ENCODE measurements at places on chromosomes 6 and 20.

DNA sequence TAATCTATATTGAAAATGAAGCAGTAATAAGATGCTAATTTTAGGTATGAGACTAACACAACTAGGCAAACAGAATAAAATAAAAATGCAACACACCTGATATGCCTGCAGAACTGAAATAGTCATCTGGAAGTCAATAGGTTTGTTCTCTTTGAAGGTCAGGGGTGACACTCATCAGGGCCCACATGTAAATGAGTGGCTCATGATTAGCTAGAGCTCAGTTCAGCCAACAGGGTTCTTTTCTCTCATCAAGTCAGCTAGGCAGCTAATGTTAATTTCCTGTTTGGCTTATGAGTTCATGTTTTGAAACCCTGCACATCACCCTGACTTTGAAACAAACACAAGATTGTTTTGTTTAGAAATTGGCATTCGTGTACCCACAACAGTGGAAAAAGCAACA is 23.8 kb downstream of the SMLR1 start:
- no peak for DNase-seq

DNA sequence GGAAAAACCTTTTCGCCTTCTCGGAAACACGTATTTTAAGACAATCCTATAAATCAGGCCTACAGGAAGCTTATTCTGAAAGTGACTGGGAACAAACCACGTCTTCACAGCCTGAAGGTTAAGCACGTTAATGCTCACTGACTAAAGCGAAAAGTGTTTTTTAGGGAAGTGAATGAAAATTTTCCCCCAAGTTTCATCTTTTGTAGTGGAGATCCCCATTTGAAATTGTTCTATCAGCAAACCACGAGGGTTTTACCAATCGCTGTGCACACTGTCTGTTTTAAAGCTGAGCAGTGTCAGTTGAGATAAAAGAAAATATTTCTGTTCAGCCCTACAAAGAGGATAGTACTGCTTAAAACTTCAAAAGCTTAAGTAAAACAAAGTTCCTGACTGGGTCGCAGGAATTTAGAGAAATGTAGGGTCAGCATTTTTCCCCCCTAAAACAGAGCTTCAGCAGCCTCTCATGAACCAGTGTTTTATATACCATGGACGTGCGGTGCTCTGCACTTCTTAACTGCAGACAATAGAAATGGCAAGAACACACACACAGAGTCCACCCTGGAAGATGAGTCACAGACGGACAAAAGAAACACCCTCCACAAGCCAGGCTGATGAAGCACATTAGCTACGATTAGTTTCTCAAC is 34.9 kb downstream of the SLC22A23 start:
- no peak for DNase-seq

DNA sequence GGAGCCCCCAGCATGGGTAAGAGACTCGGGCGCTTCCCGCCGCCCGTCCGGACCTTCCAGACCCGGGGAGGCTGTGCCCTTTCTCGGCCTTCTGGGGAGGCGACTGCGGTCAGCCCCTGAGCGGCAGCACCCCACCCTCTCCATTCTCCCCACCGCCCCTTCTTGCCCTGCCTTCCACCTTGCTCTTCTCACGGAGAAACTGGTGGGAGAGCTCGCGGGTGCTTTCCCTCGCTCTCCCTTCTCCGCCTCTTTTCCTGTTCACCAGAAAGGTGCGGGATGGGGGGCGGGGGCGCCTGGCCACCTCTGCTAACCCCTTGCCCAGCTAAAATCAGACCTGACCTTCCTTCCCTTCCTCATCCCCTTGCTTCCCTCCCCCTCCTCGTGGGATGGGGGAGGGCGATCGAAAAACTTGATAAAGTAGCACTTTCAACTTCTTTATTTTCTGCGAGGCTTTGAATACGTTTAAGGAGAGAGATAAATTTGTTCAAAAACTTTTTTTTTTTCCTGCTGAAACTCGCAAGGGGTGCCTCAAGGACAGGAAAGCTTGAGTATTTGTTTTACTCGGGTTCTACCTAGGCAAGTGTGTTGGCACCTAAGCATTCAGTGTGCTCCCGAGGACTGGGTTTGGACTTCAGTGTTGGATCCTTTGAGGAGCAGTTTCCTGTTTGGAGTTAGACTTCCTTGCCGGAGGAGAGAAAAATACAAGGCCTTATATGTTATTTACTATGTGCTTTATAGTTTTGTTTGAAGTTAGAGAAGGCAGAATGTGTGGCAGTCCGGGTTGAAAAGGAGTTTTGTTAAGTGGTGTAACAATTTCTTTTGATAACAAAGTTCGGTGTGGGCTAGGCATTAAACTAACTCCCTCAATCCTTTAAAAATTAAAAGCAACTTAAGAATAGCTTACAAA is 897 bp downstream of the CD2AP start:
- DNase-seq: no peak

DNA sequence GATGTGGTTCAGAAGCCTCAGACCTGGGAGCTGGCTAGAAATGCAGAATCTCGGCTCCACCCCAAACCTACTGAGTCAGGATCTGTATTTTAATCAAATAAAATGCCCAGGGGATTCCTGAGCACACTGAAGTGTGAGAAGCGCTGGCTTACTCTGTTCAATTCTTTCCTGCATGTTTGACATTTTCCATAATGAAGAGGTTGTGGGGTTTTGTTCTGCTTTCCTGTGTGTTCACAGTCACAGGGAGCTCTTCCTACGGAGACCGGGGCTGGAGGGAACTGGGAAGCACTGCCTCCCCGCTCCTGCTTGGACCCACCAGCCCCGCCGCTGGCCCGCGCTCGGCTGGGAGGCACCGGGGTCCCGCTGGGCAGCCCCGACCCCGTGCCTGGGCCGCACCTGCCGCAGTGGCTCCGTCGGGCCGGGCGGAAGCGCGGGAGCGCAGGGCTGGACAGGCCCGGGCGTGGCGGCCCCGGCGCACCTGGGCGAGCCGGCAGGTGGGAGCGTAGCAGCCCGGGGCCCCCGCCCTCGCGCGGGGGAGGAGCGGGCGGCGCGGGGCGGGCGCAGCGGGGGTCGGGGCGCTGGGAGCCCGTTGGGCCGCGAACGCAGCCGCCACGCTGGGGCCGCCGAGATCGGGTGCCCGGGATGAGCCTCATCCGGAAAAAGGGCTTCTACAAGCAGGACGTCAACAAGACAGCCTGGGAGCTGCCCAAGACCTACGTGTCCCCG is at the start of gene MAPK13:
TSS of gene MAPK13 (plus strand) at position 573 of the 726 bp plus-strand sequence. CDS start at position 643, 70 bp downstream.
- no peak for DNase-seq

GRCh38 chr6:56962441-56962840 is 7.5 kb downstream of the BEND6 start:
- no peak for DNase-seq

GRCh38 chr6:44359973-44360372 is 17.5 kb downstream of the SPATS1 start:
- no peak for DNase-seq

DNA sequence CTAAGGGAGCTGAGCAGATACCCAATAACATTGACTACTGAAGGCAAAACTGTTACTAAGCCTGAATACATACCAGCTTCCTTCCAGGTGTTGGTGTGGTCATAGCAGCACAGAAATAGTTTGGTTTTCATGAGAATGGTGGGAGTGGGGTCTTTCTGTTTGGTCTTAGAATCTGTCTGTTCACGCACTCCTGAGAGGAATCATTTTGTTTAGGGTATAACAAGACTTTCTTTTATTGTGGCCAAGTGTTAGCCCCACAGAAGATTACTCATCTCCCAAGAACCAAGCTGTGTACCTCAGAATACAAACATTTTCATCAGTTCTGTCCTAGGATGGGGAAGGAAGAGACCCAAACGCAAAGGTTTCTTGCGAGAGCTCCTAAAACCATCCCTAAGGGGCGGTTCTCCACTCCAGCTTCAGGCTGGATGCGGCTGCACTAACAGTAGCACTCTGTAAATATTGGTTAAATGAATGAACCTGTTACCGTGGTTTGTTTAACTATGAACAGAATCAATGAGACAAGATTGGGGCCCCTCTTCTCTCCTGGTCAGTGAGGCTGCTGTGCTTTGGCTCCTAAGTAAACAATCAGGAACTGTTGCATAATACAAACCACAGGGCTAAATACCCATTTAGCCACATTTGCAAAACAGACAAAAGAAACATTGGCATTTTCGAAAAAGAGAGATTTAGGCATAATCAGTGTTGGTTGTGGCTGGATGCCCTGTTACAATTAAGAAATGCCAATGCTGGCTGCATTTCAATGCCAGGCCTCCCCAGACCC is 44.9 kb downstream of the SNAP25 start:
- no peak for DNase-seq

DNA sequence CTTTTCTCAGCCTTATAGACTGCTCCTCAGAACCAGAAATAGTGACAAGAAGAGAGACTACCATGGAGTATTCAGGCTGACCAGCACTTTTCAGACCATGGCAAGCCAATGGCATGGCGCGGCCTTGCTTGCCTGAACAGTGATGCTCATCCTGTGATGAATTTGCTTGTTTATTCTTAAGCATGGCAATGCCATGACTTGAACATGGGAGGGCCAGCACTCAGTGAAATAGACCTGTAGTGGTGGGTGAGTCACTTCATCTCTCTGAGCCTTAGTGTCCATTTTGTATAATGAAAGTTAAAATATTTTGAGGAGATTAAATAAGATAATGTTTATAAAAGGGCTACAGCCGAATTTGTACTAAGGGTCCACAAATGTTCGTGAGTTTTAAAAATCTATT is 79.1 kb downstream of the LRRC1 start:
- no peak for DNase-seq

DNA sequence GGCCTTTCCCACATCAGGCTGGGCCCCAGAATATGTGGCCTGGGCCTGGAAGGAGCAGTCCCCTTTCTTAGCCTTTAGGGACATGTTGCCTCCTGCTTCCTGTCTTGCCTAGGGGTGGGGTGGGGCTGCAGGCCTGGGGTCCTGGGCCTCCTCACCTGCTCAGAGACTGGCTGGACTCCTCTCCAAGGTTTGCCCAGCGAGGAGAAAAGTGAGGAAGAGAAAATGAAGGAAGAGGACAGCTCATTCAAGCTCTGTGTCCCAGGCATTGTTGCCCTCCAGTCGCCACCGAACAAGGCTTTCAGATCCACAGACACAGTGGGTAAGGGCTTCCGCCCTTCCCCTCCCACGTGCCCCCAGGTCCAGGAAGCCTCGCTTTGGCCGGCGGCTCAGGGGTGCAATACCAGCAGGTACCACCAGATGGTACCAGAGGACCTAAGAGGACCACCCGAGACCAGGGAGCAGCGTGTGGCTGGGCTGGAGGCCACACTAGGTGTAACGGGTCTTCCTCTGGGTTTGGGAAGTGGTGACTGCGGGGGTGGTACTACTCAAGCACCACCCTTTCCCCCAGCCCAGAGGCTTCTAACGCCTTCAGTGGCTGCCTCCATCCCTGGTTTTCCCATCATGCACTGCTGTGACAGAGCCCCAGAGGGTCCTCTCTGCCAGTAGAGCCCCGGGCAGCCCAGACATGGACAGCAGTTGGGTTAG is 5.5 kb upstream of the BAK1 start:
- peak; percentile 67 for DNase-seq

DNA sequence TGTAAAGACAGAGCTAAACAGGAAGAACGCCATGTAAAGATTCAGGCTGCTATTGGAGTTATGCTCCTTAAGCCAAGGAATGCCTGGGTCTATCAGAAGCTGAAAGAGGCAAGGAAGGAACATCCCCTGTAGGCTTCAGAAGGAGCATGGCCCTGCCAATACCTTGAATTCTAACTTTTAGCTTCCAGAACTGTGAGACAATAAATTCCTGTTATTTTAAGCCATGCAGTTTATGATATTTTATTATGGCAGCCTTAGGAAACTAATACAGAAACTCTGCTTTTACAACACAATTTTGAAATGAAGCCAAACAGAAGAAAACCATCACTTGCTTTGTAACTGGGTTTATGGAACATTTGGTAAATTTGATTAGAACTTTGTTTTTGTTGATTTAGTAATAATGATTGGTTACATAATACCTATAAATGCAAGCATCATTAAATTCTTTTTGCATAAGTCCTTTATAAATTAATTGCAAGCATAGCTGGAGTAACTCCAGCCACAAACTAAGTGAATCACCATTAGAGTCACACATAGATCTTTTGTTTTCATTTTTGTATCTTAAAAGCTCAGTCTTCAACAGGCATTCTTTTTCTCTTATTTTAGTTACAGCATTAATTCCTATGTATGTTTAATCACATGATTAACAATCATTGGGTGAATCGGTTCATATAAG is 33.5 kb upstream of the TSPYL1 start:
- DNase-seq: no peak

DNA sequence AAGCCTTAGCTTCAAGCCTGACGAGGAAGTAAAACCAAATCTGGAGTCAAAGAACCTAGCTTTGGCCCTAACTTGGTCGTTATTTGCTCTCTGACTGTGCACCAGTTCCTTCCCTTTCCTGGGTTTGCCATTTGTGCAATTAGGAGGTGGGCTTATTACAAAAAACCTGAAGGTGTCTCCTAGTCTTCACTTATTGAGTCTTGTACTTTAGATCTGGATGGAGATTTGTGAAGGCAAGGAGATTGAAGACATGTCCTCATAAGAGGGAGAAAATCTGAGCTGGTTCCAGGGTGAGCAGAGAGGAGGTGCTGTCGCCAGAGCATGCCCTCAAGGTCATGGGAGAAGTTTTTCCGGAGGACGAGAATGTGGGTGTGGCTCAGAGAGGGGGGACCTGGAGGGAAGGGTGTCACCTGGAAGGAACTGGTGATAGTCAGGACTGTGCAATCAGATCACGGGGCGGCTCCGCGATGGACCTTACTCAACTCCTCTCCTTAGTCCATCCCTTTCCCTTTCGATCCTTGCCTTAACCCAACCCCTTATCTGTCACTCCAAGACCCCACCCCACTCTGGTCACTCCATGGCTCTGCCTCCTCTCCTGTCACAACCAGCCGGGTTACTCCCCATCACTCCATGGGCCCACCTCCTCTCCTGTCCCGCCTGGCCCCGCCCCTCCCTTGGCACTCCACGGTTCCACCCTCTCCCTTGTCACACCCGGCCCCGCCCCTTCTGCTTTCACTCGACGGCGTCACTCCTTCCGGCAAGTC is 588 bp upstream of the ACSS2 start:
- DNase-seq: no peak

DNA sequence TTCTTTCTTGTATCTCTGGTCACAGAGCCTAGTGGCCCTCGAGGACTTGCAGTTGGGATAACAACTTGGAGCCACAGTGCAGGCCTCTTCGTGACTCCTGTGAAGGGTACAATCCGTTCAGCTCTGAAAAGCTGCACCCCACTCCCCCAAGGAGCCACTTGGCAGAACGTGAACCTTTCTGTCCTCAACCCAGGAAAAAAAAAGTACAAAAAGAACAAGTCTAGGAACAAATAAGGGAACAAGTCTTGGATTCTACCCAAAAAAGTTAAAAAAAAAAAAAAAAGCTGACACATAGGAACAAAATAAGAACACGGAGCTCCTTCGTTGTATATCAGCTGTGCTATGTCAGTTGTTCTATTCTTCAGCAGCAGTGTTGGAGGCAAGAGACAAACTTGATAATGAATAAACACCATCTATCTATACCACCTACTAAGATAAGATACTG is 77.9 kb upstream of the TULP1 start:
- no peak for DNase-seq

- DNase-seq: no peak
These were observed 7.6 kb upstream of the CLDN20 start for GRCh38 chr6:155256122-155256795.

DNA sequence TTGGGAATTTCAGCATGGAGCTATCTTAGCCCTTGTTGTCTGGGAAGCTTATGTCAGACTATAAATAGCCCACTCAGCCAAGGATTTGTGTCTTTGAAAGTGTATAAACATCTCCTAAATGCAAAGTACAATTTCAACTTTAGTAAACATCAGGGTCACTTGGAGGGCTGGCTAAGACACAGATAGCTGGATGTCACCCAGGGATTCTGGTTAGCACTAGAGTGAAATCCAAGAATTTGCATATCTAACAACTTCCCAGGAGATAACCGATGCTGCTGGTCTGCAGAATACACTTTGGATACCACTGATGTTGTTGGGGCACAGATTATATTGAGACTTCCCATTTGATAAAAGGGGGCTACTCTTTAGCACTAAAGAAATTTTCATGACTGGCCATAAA is 130.9 kb downstream of the PAX1 start:
- DNase-seq: no peak
